ENCODE measurements at places on chromosomes 12 and 14. TPM values are rescaled to one million over a fixed set of nuclear protein-coding genes. Genes with fewer than 3 reads are reported as not detected.

BEGAIN gene
- total RNA-seq: 0.46 TPM

GRCh38 chr14:74515891-74516412, 22.4 kb downstream of the ISCA2 start:
- peak; percentile 28 for DNase-seq

GRCh38 chr14:59093902-59094301, 94.6 kb upstream of the DAAM1 start:
- DNase-seq: no peak

- peak; percentile 68 for DNase-seq
Measured at GRCh38 chr12:105740970-105741725, 397.6 kb downstream of the NUAK1 start.

DNA sequence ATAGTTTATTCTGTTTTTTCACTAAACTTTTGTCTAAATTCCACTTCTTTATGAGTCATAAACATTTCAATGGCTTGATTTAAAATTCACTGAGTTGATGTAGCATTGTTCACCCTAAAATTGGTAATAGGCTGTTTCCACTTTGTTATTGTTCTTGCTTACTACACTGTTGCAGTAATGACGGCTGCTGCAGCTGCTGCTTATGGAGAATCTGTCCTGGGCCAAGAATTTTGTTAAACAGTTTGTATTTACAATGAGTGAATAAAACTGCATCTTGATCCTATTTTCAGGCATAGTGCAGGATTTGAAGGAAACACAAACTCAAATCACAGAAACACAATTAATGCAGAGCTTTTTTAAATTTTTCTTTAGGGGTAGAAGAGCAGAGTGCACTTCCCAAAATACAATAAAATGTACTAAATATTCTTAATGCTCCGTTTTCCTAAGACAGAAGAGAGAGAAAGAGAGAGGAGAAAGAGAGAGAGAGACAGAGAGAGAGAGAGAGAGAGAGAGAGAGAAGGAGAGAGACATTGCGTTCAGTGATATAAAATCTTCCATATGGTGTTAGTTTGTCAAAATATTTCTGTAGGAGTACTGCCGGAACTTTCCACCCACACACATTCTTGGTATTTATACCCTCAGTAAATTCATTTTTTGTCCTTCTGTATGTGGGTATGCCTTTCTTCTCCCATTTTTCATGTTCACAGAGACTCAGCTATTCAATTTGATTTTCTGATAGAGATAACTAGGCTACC, 266.4 kb downstream of the LRFN5 start:
- no peak for DNase-seq

SINHCAF gene
- 7.5 TPM for total RNA-seq

GRCh38 chr12:84159260-84159659, 753.3 kb downstream of the SLC6A15 start:
- no peak for DNase-seq

SLC25A47 gene
- not detected for total RNA-seq

TMEM30B gene
- total RNA-seq: 0.27 TPM

GRCh38 chr12:49345825-49346658, 646 bp upstream of the DNAJC22 start:
- no peak for DNase-seq

KIF21A gene
- total RNA-seq: 52.6 TPM

DNA sequence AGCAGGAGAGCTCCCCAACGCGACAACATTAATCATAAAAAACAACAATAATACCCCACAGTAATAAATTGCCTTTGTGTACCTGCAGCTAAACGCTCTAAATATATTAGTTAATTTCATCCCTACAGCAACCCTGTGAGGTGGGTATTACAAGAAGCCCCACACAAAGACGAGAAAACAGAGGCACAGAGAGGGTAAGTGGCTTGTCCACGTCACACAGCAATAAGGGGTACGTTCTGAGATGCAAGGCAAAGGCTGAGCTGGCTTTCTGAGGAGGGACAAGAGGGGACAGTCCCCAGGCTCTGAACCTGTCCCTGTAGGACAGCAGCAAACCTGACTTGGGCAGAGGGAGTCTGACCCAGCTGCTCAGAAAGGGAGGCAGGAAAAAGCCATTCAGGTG, 78.2 kb downstream of the NCOR2 start:
- no peak for DNase-seq

PLEKHG7 gene
- not detected for total RNA-seq

DNA sequence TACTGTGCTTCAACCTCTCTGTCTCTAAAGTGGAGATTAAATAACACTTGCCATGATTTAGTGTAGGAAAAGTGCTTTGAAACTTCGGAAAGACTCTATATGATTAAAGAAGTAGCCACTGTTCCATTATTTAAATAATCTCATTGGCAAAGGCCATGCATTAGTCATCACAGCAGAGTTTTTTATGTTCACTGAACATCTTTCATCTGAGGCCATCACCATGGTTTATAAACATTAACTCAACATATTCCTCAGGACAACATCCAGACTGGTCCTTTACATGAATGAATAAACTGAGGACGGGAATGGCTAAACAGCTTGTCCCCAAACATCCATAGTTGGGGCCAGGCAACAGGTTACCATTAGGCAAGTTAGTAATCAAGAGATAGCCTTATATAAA, 124.6 kb upstream of the FRMD6 start:
- no peak for DNase-seq

AVPR1A gene
- 1.5 TPM for total RNA-seq

DNA sequence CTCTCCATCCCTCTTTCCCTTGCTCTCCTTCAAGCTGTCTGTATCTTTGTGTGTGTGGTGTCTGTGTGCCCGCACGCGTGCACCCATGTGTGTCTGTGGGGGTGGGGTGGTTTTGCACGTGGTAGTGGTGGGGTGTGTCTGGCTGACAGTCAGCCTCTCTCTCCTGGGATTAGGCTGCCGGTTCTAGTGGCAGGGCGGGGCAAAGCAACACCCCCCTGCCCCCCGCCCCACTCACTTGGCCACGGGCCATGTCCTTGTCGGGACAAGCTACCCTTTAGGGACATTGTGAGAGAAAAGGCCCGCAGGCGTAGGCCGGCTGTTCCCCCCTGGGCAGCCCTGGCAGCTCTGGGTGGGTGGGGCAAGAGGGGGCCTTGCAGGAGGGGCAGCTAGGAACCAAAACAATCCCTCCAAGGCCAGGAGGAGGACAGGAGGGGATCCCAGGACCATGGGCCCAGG, 182.6 kb downstream of the ALG10 start:
- no peak for DNase-seq

DNA sequence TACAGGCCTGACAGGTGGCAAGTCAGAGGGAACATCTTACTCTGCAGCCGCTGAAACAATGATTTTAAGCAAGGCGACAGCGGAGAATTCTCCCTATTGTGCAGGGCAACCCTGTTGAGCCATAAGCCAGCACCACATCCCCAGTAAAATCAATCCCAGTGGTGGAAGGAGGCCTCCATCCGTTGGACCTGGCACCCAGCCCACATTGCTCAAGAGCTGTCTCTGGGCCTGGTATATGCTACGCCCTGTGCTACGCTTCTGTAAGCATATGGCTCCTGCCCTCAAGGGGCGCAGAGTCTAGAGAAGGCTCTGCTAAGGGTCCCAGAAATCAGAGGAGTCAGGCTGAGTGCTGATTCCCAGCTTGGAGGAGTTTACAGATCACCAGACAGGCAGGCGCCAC, 265.5 kb downstream of the CACNA1C start:
- no peak for DNase-seq

DPY19L2 gene
- 41.3 TPM for total RNA-seq

DNA sequence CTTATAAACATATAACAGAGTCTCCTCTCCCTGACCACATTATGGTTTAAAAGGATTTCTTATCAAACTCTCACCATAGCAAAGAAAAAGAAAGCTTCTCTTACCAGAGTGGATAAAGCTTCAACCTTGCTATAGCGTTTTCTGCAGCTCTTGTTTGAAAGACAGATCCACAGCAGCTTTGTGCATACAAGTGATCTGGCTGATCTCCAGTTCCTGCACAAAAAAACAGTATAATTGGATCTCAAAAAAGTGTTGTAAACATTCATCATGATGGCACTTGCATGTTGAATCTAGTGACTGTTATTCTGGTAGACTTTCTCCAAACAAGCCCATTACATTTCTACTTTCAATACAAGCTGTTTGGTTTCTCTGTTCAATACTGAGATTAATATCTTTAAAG, 178.9 kb upstream of the MGAT4C start:
- no peak for DNase-seq

CATSPERB gene
- total RNA-seq: 1.6 TPM

DNA sequence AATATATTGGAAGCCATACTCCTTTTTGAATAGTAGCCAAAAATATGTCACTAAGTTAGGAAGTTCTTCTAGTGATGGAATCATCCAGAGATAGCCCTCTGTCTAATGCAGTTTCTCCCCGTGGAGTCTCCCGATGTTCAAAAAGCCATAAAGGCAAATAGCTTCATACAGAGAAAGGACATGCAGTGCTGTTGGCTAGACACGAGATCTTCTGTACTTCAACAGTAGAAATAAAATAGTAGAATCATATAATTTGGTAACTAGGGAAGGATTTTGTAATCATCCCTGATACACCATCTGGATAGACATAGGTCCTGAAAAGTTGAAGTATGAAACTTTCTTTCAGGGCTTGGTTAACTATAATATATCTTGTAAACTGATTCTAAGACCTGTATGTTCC, 27.6 kb downstream of the LRFN5 start:
- DNase-seq: no peak

GRCh38 chr14:24954700-24955037, 95.3 kb downstream of the STXBP6 start:
- no peak for DNase-seq

DNA sequence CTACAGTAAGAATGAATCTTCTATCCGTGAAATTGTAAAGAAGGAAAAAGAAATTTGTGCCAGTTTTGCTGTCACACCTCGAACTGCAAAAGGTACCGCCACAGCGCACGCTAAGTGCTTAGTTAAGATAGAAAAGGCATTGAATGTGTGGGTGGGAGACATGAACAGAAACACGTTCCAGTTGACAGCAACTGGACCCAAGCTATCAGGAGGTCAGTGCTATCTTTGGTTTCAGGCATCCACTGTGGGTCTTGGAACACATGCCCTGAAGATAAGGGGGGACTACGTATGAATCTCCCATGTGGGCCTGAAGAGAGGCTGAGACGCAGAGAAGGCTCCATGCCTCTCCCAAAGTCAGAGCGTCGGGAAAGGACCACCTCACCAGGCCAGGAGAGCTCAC, 9.8 kb downstream of the IFFO1 start:
- no peak for DNase-seq

LMNTD1 gene
- not detected for total RNA-seq

- no peak for DNase-seq
Measured at GRCh38 chr12:65765436-65765813, 58.9 kb upstream of the HMGA2 start.

- DNase-seq: no peak
Measured at GRCh38 chr14:37585971-37586796, 8.9 kb downstream of the FOXA1 start.

DNA sequence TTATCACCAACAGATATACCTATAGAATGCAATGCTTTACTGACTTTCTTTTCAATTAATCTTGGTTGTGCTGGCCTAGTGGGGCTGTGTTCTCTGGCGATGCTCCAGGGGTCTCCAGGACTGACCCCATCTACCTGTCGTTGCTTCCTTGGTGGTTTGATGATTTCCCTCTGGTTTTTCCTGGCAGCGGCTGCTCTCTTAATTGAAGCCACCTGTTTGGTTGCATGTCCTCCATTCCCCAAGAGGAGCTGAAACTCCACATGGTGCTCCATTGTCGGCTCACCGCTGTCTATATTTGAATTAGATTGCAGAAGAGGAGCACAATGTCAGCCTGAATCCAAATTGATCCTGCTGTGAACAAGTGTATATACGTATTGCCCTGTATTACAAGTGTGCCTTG, 7.1 kb upstream of the IFNG-AS1 start:
- no peak for DNase-seq
